Right renal pelvis (tissue), 4 donors: ENCODE measurements at places on chromosomes 13 and 19.

DNA sequence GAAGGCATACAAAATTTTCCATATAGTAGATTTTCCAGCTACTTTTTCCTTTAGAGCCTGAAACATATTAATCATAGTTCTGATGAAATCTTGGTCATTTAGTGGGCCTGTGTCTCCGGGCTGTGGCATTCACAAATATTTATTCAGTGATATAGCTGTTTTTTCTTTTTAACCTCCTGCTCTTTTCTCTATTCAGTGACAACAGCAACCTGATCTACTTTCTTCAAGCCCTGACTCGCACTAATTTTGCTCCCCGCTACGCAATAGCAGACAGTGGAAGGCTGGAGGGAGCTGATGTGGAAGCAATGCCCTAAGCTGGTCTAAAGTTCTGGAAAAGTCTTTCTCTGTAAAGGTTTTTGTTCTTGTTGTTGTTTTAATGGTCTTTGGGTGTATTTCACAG is 289.7 kb downstream of the SLITRK6 start:
- no peak for DNase-seq

DNA sequence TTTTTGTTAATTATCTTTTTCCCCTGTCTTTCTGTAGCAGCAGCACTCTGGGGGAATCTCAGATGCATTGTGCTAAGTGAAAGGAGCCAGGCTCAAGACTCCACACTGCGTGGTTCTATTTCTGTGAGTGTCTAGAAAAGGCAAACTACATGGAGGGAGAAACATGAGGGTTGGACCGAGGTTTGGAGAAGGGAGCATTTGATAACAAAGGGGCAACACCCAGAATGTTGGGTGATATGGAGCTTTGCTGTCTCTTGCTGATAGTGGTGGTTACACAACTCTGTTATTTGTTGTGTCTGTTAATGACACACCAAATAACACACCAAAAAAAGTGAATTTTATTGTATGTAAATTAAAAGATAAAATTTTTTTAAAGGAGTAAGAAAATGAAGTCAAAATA is 107.8 kb downstream of the COL4A2 start:
- no peak for DNase-seq

GRCh38 chr19:2478278-2478755 is 2.4 kb downstream of the GADD45B start:
- no peak for DNase-seq

DNA sequence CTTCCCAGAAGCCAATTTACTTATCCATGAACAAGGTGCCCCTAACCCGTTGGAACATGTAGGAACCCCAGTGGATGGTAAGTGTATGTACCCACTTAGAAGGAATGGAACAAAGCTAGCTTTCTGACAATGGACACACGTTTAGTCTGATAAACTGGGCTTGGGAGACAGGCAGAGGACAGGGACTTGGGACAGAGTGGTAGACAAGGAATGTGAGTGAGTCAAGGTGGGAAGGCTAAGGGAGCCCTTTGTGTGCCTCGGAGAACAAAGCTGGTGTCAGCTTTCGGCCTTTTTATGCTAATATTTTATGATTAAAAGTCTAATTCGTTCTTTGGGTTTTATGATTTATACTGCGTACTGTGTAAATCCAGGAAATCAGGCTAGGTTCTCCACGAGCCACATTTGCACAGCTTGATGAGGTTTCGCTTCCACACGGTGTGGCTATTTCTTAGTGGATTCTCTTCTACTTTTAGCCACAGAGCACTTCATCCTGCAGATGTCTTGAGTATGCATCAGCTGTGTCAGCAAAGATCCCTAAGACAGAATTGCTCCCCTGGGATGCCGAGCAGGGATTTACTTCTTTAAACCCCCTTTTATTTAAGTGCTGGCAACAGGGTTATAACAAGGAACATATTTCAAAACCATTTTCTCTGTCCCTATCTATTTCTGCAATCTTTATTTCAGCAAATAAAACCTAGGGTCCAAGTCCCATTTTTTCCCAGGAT is 258.5 kb downstream of the DLEU7 start:
- DNase-seq, result no peak

GRCh38 chr13:53398051-53398450 is 369.4 kb downstream of the OLFM4 start:
- no peak for DNase-seq

DNA sequence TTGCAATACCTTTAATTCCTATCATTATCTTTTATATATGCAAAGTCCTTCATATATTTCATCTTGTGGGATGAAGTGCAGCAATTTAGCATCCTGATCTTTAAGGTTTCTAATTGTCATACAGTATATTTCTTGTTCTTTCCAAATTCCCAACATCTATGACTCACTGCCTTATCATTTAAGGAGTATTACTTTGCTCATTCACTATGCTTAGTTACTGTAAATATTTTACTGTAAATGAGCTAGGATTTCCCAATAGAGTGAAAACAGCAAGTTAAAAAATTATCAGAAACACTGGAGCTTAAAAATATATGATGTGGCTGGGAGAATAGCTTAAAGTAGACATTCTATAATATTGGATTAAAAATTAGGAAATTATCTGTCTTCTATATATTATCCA is 69.9 kb downstream of the SLITRK6 start:
- DNase-seq, result no peak

DNA sequence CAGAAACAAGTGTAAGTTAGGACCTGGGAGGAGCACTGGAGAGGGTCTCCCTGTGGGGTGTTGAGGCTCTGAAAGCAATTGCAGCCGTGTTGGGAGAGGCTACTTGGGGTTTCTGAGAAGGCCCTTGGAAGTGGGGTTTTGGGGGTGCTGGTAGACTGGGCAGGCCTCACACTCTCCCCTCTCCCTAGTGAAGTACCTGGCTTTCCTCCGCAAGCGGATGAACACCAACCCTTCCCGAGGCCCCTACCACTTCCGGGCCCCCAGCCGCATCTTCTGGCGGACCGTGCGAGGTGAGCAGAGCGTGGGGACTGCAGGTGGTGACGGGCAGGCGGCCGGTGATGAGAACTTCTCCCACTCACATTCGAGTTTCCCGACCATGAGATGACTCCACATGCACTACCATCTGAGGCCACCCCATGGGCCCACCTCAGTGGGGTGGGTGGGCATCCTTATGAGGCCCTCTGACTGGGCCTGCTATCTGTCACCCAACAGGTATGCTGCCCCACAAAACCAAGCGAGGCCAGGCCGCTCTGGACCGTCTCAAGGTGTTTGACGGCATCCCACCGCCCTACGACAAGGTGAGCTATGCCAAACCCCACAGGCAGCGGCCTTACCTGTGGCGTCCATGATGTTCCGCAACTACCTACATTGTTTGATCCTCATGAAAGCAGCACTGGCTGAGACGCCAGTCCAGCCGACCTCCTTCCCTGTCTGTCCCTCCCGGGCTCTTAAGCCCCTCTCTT is 3.0 kb downstream of the RPL13A start:
- DNase-seq, result no peak

DNA sequence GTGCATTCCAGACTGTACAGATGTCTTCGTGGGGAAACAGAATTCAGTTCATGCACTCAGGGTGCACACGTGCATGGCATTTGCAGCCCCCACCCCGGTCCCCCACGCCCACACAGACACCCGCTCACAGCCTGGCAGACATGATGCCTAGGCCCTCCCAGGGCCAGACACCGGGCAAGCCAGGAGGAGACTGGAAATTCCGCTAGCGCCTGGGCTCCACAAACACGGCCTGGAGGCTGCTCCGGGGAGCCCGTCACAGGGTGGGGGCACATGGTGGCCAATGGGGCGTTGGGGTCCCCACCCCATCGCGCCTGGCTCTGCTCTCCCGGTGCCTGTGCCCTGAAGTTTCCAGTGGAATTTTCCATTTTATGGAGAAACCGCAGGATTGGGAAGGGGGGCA is 3.6 kb downstream of the CILP2 start:
- DNase-seq, result no peak

DNA sequence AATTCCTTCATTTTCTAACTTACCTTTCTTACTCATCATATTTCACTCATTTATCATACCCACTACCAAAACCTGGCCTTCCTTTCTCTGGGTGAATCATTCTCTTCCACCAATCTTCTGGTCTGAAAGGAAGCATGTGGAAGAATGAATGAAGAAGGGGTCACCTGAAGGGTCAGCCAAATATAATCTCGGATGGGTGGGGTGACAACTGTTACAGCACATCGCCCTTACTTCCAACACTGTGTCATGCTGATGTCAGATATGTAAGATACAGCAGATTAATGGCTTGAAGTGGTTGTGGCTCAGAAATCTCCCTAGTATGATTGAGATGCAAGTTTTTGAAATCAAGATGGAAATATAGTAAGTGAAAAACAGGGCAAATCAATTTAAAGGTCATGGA is 401.7 kb upstream of the HTR2A start:
- no peak for DNase-seq

DNA sequence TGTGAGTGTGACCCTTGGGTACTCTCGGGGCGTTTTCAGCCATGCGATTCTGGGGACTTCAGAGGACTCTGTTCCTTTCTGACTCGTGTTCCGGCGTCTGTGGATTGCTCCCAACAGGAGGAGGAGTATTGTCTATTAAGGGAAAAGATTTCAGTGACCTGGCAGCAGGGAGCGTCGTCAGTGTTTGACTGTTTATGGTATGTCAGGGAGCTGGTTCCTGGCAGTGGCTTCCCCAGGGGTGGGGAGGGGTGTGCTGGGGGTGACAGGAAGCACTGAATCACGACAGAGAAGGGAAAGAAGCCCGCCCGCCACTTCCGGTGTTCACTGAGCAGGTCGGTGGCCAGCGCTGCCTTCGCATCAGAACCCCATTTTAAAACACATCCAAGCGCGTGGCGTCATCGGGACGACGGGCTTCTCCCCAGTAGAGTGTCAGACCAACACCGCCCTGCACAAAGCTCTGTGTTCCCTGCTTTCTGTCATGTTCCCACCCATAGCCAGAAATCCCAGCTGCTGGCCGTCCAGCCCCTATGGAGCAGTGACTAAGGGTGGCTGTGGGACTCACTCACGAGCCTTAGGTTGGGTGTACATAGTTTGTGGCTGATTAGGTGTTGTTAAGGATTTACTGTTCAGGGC is 33.8 kb downstream of the COL4A2 start:
- DNase-seq, result no peak

- no peak for DNase-seq
These were observed 426.1 kb upstream of the KLF12 start for GRCh38 chr13:74560325-74560724.

- no peak for DNase-seq
These were observed 161.4 kb downstream of the TM9SF2 start for GRCh38 chr13:99662678-99663077.

DNA sequence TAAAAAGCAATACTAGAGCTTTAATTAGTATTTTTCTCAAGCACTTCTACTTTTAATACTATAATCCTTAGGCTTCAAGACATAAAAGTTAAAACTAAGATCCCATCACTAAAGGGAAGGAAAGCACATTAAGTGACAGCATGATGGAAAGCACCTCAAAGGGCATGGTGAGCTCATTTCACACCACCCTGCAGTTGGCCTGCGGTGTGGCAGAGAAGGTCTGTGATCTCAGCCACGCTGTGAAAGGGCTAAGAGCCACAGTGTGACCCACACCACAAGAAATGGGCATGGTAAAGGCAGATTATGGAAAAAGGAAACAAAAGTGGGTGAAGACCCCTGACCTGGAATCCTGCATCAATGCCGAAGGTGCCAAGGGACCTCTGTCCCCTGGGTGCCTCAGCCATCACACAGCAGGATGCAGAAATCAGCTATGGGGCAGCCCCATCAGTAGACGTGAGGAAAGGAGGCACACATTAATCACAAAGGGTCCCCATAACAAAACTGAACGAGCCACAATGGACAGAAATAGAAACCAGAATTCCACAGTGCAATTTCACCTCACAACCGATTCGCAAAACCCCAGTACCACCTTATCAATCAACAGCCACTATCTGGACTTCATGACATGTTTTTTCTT is 33.6 kb downstream of the TUBGCP3 start:
- no peak for DNase-seq

DNA sequence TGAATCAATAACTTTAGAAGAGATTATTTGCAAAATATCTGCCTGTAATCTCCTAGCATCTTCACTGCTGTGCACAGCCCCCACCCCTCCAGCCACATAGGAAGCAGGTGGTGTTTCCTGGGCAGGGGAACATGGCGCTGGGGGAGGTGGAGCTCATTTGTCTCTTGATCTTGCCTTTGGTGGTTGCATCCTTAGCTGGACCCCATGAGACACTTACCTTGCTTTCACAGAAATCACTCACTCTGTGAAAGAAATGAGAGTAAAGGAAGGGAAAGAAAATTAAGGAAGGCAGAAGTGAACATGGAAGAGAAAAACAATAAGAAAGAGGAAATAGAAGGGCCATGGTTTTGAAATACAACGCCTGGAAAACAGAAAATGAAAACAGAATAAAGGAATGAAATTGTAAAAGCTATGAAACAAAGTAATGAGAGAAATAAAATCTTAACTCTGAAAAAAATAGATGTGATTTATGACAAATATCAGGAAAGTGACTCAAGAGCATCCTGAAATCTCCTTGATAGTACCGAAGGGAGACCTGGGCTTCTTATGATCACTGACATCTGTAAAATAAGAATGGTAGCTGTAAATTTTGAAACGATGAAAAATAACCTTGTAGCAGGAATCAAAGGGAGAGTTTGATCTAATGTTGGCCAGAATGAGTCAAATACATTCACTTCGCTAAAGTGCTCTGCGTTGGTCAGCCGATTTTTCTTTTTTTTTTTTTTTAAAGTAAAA is 17.2 kb upstream of the RNASEH2B start:
- no peak for DNase-seq
